NCI-H524 (cell line): ENCODE measurements at places on chromosomes 1 and 21.

GRCh38 chr21:20311234-20311787 lies 686.9 kb upstream of the NCAM2 start:
- no peak for DNase-seq

- DNase-seq, result peak; percentile 95
Measured at GRCh38 chr21:33115631-33116510, 45.9 kb downstream of the OLIG1 start.

- DNase-seq, result peak; percentile 11
Measured at GRCh38 chr1:212638492-212639151, 30.1 kb downstream of the ATF3 start.

- DNase-seq, result no peak
Measured at GRCh38 chr1:239107676-239108075, 278.7 kb upstream of the CHRM3 start.

DNA sequence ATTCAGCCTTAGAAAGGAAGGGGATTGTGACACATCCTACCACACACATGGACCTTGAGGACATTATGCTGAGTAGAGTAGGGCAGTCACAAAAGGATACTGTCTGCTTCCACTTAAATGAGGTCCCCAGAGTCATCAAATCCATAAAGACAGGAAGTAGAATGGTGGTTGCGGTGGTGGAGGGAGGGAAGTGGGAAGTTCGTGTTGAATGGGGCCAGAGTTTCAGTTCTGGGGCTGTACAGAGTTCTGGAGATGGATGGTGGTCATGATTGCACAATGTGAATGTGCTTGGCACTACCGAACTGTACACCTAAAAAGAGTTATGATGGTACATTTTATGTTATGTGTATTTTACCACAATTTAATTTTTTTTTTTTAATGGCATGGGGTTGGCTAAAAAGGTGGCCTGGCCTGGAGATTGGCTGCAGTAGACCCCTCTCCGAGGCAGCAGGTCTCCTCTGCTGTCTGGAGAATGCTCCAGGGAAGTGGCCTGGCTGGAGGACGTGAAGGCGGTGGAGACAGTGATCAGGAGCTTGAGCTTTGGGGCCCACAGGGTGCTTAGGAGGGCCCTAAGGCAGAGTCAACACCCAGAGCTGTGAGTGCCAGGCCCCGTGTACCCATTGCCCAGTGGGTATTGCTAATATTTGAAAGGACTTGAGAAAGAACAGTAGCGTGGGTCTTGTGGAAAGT lies 30.4 kb downstream of the IFNGR2 start:
- no peak for DNase-seq

GRCh38 chr1:83929184-83929583 lies 69.7 kb downstream of the TTLL7 start:
- DNase-seq, result no peak

- DNase-seq, result peak; percentile 34
Measured at GRCh38 chr1:2632561-2633361, at the start of gene MMEL1. Gene MMEL1 (minus strand): TSS chr1:2633016. CDS start chr1:2629484, 3,532 bp downstream.

- peak; percentile 41 for DNase-seq
Measured at GRCh38 chr1:67307251-67308060, at the start of gene IL12RB2. Gene IL12RB2 (plus strand): TSS chr1:67307873. CDS start chr1:67320369, 12,496 bp downstream.

GRCh38 chr1:44036409-44037139 lies 5.3 kb upstream of the SLC6A9 start:
- peak; percentile 70 for DNase-seq
